Bronchial smooth muscle cell (primary cell): ENCODE measurements at places on chromosomes 4 and X. TPM values are rescaled to one million over a fixed set of nuclear protein-coding genes. Genes with fewer than 3 reads are reported as not detected.

PNPLA4 gene
- 14.3 and 14.6 TPM in 2 replicates for total RNA-seq

LPAR4 gene
- 0.16 and 0.34 TPM in 2 replicates for total RNA-seq

PDCL2 gene
- not detected in 2 replicates for total RNA-seq

CNOT6L gene
- 8.0 and 9.1 TPM in 2 replicates for total RNA-seq

TMEM150C gene
- total RNA-seq = under 0.01 and 0.17 TPM in 2 replicates

HSD17B13 gene
- total RNA-seq = under 0.01 and 0.16 TPM in 2 replicates

TMEM128 gene
- total RNA-seq = 20.9 and 29.9 TPM in 2 replicates

TRPC3 gene
- 0.32 and 0.34 TPM in 2 replicates for total RNA-seq

MAGEC2 gene
- not detected in 2 replicates for total RNA-seq

ACTRT1 gene
- total RNA-seq = not detected in 2 replicates

CRLF2 gene
- total RNA-seq = not detected in 2 replicates

GAGE2A gene
- total RNA-seq = not detected in 2 replicates

MBNL3 gene
- 1.4 and 1.9 TPM in 2 replicates for total RNA-seq

CXCL6 gene
- 5.0 and 14.3 TPM in 2 replicates for total RNA-seq

RAB33A gene
- 2.5 and 4.4 TPM in 2 replicates for total RNA-seq

CXCL8 gene
- 0.17 and 1.9 TPM in 2 replicates for total RNA-seq

RBM47 gene
- total RNA-seq = 0.09 and 0.32 TPM in 2 replicates

NIPAL1 gene
- not detected in 2 replicates for total RNA-seq

GAGE12H gene
- total RNA-seq = not detected in 2 replicates

LAP3 gene
- 95.4 and 111 TPM in 2 replicates for total RNA-seq

CENPU gene
- total RNA-seq = 0.60 and 3.9 TPM in 2 replicates

EVC2 gene
- 12.0 and 15.9 TPM in 2 replicates for total RNA-seq

GPR78 gene
- total RNA-seq = 0.63 and 1.1 TPM in 2 replicates

KLB gene
- total RNA-seq = not detected in 2 replicates
